Stimulated activated CD4-positive, alpha-beta T cell treated with anti-CD3 and anti-CD28 coated beads, Interleukin-12 subunit alpha, Interleukin-12 subunit beta, amount 100 ng/mL, for 24 hours (primary cell): ENCODE measurements at places on chromosomes 12 and 14.

DNA sequence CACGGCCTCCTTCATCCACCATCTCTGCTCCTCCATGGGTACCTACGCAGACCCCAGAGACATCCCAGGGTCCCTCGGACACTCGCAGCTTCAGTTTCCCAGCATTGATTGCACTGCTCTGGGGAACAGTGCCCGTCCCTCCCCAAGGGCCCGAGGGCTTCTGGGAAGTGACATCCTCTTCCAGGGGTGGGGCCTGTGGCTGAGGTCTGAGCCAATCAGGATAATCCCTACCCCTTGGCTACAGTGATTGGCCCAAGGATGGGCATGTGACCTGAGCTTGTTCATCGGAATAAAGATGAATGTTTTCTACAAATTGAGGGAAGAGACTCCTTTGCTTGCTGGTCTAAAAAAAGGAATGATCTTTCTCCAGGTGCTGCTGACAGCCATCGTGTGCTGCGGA lies 37.3 kb upstream of the MYL2 start:
- no peak for DNase-seq

- no peak for DNase-seq
Measured at GRCh38 chr12:76859611-76860010, 19.2 kb downstream of the CSRP2 start.

DNA sequence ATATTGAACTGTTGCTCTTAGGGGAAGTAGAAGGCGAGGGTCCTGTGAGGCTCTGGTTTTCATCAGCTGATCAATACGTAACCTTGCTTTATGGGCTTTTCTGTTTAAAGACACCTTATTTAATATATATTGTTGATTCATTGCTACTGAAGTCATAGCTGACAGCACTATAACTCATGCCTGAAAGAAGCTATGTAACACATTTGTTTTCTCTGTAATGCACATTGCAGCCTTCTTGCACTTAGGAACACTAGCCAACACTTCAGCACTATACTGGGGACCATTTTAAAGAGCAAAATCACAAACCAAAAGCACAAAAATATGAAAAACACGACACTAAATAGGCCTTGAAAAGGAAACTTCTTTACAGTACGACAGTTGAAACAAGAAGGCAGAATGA lies 135.7 kb downstream of the TTC6 start:
- no peak for DNase-seq

GRCh38 chr14:52318062-52318461 lies 4.0 kb downstream of the PTGER2 start:
- DNase-seq: no peak

DNA sequence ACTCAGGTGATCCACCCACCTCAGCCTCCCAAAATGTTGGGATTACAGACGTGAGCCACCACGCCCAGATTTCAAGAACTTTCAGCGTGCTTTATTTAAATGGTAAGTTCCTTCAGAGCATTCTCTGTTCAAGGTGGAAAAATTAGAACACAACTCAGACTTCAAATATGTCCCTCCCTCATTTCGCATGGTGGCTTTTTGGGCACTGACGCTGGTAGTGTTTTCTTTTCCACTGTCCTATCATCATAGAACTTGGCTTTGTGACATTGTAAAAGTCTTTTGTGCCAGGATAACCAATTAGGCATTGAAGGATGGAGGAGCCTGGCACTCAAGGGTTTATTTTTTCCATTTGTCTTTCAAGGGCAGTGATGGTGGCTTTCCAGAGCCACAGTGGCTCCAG lies 190.8 kb downstream of the NUAK1 start:
- no peak for DNase-seq

GRCh38 chr14:56322531-56322930 lies 204.3 kb downstream of the PELI2 start:
- no peak for DNase-seq

DNA sequence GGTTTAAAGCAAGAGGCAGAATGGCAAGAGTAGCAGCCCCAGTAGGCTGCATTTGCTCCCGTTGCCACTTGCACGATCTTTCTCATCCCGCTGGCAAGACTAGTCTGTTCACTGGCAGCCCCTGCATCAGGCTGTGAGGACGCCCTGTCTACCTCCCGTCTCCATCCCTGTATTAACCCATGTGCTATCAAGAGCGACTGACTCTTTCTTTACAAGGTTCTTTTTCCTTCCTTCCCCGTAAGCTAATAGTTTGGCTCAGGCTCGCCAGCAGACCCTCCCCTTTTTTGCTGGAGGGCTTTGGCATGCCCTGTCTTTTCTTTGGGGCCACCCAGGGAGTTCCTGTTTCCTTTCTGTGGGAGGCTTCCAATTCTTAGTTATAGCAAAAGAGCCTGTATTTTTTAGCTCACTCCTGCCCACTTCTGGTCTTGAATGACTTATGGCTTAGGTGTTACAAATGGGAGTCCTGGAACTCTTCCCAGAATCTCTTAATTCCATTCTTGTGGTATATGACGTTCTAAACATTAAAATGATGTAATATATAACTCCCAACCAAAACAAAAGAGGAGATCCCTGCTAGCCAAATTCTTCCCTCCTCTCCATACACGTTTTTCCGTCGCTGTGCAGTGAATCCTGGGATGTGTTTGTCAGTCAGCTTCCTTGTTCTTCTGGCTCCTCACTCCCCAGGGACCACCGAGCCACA lies 149.0 kb downstream of the PRKCH start:
- DNase-seq: no peak

DNA sequence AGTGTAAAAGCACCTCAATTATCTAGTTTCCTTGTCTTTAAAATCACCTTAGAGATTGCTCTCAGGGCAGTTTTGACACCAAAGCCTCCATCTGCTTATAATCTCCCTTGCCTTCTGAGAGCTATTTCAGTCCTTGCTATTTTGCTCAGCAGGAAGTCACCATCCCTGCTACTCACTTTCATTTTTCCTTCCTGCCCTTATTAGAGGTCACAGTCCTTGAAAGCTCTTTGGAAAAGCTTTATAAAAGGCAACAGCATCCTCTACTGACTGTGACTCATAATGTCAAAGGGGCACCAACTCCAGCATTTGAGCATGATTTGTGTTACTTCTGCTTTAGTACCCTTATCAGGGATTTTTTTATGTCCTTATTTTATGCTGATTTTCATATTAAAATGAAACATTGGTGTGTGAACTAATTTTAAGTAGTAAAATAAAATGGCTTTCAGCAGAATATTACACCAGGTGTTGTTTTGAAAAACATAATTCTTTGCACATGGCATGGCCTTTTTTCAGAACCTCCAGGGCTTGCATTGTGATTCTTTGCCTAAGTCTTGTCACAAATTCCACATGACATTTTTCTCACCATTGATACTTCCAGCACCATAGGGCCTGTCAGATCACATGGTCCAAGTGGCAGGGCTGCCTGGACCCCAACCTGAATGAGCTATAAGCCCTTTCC lies 213.0 kb downstream of the ADAMTS20 start:
- DNase-seq: no peak

GRCh38 chr14:58238252-58239243 lies 6.1 kb upstream of the PSMA3 start:
- no peak for DNase-seq

DNA sequence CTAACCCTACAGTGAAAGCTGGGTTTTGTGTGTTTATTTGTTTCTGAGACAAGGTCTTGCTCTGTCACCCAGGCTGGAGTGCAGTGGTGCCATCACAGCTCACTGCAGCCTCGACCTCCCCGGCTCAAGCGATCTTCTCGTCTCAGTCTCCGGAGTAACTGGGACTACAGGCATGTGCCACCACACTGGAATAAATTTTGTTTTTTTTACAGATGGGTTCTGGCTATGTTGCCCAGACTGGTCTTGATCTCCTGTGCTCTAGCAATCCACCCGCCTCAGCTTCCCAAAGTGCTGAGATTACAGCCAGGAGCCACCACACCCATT lies 26.4 kb downstream of the TBX3 start:
- no peak for DNase-seq

DNA sequence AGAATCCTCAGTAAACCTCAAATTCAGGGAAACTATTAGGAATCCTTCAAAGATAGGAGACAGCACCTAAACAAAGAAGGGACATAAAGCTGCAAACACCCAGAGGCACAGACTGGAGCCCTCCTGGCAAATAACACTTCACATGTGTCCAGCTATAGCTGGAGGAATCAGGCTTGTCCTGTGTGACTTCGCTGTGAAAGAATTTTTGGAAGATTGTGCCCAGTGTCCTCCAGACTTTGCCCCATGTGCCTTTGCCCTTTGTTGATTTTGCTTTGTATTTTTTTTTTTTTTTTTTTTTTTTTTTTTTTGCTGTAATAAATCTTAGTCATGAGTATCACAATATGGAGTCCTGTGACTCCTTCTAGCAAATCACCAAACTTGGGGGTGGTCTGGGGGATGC lies 136.8 kb downstream of the KCNH5 start:
- no peak for DNase-seq

DNA sequence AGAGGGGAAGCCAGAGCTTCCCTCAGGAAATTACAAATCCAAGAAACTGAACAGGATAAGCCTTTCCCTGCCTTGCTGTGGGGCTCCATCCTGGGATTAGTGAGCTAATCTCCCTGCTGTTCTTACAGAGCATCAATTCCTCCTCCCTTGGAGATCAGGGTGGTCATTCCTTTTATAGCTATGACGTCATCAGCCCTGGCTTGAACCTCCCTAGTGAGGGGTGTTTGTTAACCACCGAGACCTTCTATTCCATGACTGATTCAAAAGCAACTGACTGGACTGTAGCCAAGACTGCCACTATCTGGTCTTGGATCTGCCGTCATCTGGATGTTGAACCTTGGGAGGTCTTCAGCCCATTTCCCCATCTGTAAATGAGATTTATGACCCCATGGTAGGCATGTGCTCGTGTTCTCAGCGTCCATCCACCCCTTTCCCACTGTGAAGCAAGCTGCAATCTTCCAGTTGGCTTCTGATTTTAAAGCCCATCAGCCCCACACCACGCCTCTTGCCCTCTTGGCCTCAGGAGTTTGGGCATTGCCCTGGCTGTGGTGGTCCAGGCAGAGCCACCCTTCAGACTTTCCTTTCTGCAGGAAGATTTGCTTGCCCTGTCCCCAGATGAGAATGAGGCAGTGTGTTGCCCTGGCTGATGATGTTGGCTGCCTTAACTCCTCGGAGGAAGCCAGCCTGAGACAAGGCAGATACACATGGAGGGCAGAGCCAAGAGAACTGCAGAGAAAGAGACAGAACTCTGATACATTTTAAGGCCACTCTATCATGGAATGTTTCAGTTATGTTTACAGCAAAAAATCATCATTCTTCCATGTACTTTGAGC lies 59.6 kb upstream of the ACTN1 start:
- DNase-seq: no peak

- no peak for DNase-seq
Measured at GRCh38 chr12:91381309-91381804, 198.7 kb upstream of the DCN start.

GRCh38 chr14:81519200-81520011 lies 14.2 kb downstream of the SEL1L start:
- DNase-seq: no peak

GRCh38 chr12:78060186-78060585 lies 229.5 kb downstream of the NAV3 start:
- DNase-seq: no peak

GRCh38 chr14:99820702-99821331 lies 27.6 kb downstream of the EML1 start:
- DNase-seq: no peak

DNA sequence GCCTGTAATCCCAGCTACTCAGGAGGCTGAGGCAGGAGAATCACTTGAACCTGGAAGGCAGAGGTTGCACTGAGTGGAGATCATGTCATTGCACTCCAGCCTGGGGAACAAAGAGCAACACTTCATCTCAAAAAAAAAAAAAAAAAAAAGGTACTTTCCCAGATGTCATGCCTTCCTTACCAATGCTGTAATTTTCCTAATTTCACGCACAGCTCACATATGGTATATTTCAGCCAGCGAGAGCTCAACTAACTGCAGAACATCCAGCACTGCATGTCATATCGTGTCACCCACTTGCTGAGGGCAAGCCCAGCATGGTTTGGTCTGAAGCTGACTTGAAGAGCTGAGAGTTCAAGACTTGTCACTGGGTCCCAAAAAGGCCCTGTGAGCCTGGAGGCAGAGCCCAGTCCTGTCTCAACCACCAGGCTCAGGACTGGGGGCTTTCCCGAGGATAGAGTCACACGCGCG lies 29.0 kb downstream of the NFKBIA start:
- DNase-seq: no peak

DNA sequence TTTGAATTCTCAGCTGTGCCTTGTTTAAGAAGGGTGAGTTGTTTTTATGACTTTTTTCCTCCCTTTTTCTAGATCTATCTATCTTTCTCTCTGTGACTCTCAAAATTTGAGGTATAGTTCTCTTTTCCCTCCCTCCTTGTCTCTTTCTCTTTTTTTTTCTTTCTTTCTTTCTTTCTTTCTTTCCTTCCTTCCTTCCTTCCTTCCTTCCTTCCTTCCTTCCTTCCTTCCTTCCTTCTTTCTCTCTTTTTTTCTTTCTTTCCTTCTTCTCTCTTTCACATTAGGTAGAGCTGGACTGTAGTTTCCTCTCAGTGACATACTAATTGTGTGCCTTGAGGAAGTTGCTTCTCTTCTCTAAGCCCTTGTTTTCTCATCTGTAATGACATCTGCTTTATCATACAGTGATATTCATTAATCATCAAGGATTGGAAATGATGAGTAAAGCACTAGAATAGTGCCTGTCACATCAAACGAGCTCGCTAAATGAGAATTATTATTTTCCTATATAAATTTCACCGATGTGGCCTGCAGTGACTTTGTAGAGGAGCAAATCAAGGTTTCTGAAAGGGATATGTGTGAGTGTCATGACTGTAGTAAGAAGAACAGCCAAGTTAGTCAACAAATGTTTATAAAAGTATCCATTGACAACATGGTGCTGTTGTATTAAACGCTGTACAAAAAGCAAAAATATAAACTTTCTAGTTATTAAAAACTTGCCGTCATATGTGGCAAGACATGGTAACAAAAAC lies 78.9 kb upstream of the SLC38A2 start:
- DNase-seq: no peak

DNA sequence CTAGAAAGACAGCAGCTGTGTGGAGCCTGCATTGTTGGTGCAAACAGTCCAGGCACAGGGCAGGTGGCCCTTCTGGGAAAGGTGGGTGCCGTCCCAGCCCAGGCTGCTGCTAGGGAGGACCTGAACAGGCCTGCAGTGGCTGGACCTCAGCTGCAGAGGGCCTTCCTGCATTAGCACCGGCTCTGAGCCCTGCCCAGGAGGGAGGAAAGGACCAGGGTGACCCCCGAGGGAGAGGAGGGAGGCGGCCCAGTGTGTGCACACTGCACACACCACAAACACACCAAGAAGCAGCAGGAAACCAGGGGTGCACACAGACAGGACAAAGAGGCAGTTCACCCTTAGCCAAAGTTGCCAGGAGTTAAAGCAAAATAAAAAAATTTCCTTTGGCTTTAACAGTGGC lies 8.0 kb upstream of the PGAM5 start:
- no peak for DNase-seq

- DNase-seq: no peak
Measured at GRCh38 chr12:125983094-125983783, 918.0 kb downstream of the AACS start.

- peak; percentile 94 for DNase-seq
Measured at GRCh38 chr12:6426882-6427671, 17.7 kb upstream of the CD27 start.

GRCh38 chr14:98799891-98800290 lies 472.1 kb downstream of the BCL11B start:
- DNase-seq: no peak

- DNase-seq: peak; percentile 3
Measured at GRCh38 chr14:33475623-33476022, 475.3 kb downstream of the EGLN3 start.
